CD4-positive, alpha-beta memory T cell (primary cell): ENCODE measurements at places on chromosomes 6 and 20. TPM values are rescaled to one million over a fixed set of nuclear protein-coding genes. Genes with fewer than 3 reads are reported as not detected.
A peak's percentile ranks its signal among the peaks of the same experiment; 100 is the strongest.

DNA sequence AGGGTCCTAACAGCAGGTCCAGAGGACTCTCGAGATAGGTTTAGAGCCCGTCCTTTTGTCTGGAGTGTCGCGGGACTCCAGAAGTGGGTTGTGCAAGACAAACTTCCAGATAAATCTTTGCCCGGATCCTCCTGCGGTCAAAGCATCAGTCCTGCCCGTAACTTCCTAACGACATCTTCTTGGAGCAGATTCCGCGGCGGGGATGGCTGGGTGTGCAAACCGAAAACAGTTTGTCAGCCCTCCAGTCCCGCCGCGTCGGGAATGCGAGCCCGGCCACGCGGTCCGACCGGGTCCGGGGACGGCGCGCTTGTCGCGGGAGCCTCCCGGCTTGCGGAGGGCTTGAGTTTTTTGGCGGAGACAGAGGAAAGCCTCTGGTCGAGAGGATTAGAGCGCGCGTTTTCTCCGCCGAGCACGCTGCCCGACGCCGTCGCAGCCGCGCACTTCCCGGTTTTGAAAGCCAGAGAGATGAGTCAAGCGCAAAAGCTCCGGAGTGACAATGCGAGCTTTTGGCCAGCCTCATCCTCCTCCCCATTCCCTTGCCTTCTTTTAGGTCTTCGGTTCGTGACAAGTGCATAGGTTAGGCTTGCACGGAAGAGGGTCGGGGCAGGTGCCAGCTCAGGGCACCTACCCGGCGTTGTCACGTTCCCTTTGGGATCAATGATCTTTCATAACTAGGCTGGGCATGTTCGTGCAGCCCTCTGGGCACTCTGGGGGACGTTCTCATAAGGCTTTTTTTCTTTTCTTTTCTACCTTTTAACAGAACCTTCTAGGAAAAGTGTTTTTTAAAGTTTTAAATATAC lies 91.3 kb upstream of the PRDM1 start:
- peak; percentile 48 for DNase-seq
- H3K36me3 ChIP-seq = no peaks in the 10 kb centered on the region

DNA sequence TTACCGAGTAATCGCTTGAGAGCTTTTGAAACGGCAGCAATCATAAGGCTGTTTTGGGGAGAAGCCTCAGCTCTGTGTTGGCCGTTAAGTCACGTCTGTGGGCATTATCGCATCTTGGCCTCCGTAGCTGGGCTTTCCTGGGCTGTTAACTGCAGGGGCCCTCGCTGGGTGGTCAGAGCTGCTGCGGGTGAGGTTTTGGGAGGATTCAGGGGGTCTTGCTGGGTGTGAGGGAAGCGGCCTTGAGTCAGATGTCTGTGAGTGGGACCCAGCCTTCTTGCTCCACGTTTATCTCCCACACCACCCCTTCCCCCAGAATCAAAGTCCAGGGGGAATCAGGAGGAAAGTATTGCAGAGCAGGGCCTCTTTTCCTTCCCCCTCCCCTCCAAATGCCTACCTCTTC lies 3.2 kb upstream of the APCDD1L start:
- no peak for DNase-seq
- H3K4me1 ChIP-seq = no peaks in the 10 kb centered on the region
- no peak overlapping the region for H3K4me3 ChIP-seq
- H3K27ac ChIP-seq = no peak overlapping the region
- H3K27me3 ChIP-seq = peaks cover 3% of the 10 kb centered on the region

GRCh38 chr20:278607-279571 lies 11.7 kb downstream of the C20orf96 start:
- H3K27me3 ChIP-seq = no peaks in the 10 kb centered on the region
- H3K4me3 ChIP-seq = no peak overlapping the region
- H3K27ac ChIP-seq = no peak overlapping the region
- H3K36me3 ChIP-seq = no peaks in the 10 kb centered on the region

GRCh38 chr20:50272724-50273446 lies 82.3 kb downstream of the CEBPB start:
- no peak overlapping the region for H3K4me3 ChIP-seq
- H3K27me3 ChIP-seq = no peaks in the 10 kb centered on the region
- H3K4me1 ChIP-seq = no peaks in the 10 kb centered on the region
- DNase-seq = no peak
- H3K27ac ChIP-seq = no peak overlapping the region
- H3K36me3 ChIP-seq = no peaks in the 10 kb centered on the region

NR2E1 gene
- not detected for total RNA-seq

PROKR2 gene
- not detected for total RNA-seq

- H3K27ac ChIP-seq = no peak overlapping the region
- no peaks in the 10 kb centered on the region for H3K4me1 ChIP-seq
- DNase-seq = no peak
Measured at GRCh38 chr6:18400831-18401446, 13.8 kb downstream of the RNF144B start.

- H3K4me1 ChIP-seq = no peaks in the 10 kb centered on the region
- no peaks in the 10 kb centered on the region for H3K36me3 ChIP-seq
- H3K27ac ChIP-seq = no peak overlapping the region
Measured at GRCh38 chr6:39256294-39256940, 27.1 kb upstream of the KCNK5 start.

- no peaks in the 10 kb centered on the region for H3K27me3 ChIP-seq
- no peak overlapping the region for H3K27ac ChIP-seq
- no peak for DNase-seq
- no peak overlapping the region for H3K4me3 ChIP-seq
- H3K36me3 ChIP-seq = no peaks in the 10 kb centered on the region
Measured at GRCh38 chr6:20021795-20022194, 184.6 kb downstream of the ID4 start.

GRCh38 chr6:151191527-151191926 lies 48.2 kb upstream of the AKAP12 start:
- H3K36me3 ChIP-seq = no peaks in the 10 kb centered on the region
- H3K4me3 ChIP-seq = no peak overlapping the region
- H3K27ac ChIP-seq = no peak overlapping the region
- DNase-seq = no peak
- no peaks in the 10 kb centered on the region for H3K27me3 ChIP-seq
